Stimulated activated CD8-positive, alpha-beta memory T cell treated with anti-CD3 and anti-CD28 coated beads, Interleukin-4, amount 100 ng/mL, for 4 hours (primary cell): ENCODE measurements at places on chromosomes 4 and X.

DNA sequence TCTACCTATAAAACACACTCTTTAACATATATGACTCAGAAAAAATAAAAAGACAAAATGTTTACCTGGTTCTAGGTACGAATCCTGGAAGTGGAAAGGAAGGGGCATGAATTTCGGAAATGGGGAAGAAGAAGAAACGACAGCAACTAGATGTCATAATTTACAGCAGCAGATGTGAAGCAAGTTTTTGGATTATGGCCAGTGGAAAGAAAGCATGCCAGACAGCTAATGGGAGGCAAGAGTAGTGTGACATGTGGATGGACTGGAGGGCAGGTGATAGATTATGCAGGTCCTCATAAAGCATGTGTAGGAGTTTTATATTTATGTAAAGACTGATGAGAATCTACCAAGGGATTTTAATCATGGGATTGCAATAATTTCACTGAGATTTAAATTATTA is 279.0 kb upstream of the TACR3 start:
- DNase-seq: no peak

DNA sequence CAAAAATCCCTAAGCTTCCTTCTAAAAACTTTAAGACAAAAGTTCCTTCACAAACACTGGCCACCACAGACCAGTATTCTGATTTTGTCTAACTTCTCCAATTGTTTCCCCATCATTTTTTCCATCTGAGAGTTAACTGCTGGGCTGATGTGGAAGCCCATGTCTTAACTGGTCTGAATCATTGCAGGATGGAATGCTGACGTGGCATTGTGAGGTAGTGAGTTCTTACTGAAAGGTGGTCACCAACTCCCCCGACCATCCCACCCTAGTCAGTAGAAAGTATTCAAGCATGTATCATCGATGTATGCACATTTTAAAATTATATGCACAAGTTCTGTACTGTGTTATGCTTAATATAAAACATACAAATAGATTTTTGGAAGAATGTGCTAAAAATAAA is 99.1 kb upstream of the SMIM10 start:
- no peak for DNase-seq

DNA sequence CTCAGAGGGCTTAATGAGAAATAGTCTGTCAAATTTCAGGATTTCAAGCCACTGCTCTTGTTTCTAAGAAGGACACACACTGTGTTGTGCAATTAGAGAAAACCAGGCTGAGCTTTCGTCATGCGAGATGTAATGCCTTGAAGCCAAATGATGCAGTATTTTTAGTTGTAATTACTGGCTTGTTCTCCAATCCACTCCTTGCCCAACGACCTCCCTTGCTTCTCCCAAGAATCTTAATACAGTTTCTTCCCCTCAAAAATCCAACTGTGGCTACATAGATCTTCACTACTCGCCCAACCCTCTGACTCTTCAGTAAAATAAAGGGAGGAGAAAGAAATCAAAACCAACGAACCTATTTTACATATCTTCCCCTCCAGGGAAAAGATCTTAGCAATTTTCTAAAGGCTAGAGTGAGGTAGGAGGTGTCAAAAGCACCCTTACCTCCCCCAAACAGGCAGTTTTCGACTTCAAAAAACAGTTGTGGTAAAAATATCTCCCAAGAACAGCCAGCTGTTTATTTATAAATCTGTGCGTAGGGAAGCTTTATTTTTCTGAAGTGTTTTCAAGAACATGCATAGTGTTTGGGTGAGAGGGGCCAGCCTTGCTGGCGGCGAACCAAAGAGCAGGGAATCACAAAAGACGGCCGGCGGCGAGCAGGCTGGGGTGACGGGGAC is 68.7 kb downstream of the MGST2 start:
- DNase-seq: no peak

DNA sequence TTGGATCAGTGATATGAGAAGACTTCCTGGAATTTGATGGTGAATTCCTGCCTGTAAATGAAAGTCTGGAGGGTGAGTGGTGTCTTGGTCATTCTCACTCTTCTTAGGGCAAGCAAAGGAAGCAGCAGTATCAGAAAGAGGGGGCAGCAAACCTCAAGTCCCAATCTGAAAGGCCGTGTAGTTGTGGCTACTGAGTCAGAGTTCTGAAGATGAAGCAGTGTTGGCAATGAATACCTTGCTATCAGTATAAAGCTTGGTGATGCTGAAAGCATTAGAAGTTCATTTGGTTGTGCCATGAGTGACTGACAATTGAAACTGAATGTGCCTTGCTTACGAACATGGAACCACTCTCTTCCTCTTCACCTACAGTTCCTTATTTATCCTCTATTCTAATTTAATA is 35.0 kb upstream of the GLRA3 start:
- DNase-seq: no peak

DNA sequence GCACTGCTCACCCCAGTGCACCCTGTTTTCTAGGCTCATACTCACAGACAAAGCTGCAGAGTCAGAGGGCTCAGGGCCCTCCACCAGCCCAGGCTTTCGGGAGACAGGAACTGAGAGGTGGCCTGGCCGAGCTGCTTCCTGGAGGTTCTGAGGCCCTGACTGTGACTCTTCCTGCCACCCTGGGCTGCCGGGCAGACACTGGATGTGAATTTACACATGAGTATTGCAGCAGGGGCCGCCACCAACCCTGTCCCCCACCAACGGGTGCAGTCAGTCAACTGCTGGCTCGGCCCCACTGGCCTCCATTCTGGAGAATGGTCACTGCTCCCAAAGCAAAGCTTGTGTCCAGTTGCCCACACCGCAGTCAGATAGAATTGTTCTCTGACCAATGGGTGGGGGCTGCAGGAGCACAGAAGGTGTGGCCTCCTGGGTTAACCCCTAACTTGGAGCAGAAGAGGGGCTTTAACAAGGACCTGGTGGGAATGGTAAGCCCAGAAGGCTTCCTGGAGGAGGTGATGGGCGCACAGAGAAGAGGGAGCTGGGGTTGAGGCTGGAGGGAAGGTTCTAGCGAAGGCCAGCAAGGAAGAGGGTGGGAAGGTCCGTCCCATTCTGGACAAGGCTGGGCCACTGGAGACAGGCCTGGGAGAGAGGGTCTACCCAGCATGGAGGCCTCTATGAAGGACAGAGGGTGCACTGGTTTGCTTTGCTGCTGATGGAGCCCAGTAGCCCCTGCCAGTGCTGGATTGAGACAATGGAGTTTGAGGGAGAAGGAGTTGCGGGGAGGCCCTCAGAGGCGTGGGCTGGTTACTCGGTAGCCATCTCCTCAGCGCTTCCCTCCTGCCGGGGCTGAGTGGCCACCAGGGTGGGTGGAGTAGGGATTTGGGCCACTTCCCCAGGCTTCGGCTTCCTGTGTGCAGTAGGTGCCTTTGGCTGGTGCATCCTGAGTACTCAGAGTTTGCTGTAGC is 135.3 kb downstream of the CPZ start:
- DNase-seq: no peak

GRCh38 chrX:19721726-19722370 is 165.6 kb downstream of the SH3KBP1 start:
- DNase-seq: no peak

DNA sequence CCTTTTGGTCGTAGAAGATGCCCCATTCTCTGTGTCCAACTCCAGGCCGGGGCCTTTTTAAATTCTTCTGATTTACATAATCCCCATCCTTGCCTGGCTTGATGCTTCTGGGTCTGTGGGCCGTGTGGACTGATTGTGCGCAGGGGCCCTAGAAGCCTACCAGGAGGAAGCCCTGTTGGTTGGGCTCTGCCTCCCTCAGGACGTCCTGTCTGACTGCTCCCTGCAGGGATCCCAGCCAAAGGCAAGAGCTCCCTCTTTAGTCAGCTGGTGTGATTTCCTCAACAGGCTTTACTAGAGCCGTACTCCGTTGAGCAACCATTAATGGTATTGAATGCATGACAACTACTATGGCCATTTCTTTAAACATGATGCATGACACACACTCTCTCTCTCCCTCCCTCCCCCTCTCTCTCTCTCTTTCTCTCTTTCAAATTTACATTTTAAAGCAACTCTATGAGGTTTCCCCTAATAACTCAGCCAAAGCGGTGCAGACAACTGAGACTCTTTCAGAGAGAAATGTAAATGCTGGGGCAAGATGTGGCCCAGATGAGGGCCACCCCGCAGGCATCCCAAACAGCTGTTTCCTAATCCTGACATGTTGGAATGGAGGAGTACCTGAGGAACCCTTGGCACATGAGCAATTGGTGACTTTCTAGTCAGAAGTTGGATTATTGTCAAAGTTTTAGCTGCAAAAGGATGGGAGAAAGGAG is 117.3 kb downstream of the DRD5 start:
- no peak for DNase-seq

DNA sequence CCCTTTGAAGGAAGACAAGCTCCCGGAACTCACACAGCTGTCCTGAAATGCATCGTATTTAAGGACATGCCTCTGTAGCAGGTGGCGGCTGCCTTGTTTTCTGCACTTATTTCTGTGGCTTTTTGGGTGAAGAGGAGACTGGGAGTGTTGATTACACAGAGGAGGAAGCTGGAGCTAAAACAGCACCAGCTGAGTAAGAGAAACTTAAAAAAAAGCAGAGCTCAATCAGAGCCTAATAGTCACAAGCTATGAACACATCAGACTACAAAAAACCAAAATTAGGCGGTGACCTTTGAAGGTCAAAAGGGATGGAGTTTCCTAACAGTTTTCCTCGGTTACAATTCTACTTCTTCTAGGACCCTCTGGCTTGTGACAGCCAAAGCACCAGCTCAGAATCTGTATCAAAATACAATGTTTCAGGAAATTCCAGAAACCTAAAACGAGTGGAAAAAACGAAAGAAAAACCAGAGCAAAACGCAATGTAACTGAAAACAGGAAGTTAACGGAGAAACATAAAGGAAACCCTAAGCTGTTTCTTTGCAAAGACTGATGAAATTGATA is 13.5 kb downstream of the PRKX start:
- DNase-seq: no peak

DNA sequence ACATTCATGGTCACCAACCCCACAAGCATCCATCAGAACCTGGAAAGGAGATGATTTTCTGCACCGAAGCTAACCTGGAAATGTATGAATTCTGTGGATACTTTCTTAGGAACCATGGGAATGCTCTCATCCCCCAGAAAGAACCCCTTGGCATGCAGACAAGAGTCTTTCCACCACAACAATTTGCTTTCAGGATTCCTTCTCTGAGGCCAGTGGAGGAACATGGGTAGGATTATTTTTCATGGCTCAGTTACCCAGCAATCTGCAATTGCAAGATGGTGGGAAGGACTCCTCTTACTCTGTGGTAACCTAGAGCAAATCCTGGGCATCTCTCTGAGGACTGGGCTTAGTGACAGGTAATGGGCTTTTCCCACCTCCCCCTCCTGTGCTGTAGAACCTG is 131.9 kb upstream of the MSX1 start:
- no peak for DNase-seq

GRCh38 chrX:23383411-23383810 is 48.8 kb downstream of the PTCHD1 start:
- no peak for DNase-seq

DNA sequence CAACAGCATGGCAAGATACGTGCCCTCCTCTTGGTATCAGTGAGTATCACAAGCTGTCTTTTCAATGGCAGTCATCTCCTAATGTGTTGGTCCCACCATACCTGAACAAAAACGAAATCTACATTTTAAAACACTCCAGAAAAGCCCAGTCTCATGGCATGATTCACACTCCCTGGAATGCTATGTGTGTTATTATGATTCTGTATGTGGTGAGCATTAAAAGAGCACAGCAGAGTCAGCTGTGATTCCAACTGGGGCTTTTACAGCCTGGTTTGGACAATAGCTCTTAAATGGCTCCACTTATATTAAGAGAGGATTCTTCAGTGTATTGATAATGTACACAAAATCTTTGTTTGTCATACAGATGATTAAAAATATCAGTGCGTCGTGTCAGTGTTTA is 274.1 kb upstream of the GK2 start:
- DNase-seq: no peak

DNA sequence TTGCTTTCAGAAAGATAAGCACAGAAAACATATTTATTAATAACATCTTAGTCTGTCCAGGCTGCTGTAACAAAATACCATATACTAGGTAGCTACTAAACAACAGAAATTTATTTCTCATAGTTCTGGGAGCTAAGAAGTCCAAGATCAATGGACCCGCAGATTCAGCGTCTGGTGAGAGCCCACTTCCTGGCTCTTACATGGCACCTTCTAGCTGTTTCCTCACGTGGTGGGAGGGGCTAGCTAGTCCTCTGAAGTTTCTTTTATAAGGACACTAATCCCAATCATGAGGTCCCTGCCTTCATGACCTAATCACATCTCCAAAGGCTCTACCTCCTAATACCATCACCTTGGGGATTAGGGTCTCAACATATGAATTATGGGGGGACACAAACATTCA is 57.2 kb upstream of the AFF2 start:
- no peak for DNase-seq

- no peak for DNase-seq
Measured at GRCh38 chrX:38220415-38221390, at the start of gene SRPX. Gene SRPX, minus strand, starts transcription at chrX:38220871. Its CDS starts 79 bp downstream, at chrX:38220792.

DNA sequence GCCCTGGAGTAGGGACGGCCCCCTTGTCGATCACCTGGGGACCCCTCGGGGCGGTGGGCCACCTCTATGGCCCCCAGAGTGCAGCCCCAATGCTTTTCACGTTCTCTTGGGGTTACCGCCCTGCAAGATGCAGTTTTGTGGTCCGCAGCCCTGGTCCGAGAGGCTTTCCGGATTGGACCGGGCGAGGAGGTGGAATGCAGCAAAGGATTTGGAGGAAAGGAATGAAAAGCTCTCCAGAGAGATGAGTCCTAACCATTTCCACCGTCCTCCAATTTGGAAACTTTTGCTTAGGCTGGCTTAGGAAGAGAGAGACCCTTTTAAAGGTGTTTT is 601 bp downstream of the SLC25A43 start:
- no peak for DNase-seq

GRCh38 chrX:20313899-20314298 is 47.2 kb upstream of the RPS6KA3 start:
- no peak for DNase-seq

DNA sequence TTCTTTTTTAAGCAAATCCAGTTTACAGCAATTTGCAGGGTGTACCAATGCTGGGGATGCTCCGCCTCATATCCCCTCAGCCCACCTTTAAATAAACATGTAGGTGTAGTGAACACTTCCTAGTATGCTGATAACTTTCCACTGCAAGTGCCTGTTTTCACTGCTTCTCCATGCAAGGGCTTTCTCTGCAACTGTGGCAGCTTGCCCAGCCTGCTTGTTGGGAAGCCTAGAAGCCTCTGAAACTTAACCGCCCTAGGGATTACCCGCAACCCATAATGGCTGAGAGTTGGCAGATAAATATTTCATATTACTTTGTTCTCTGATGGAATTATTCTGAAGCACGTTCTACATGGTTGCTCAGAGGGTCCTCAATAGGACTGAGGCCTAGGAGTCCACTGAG is 253.7 kb upstream of the DDX53 start:
- DNase-seq: no peak

DNA sequence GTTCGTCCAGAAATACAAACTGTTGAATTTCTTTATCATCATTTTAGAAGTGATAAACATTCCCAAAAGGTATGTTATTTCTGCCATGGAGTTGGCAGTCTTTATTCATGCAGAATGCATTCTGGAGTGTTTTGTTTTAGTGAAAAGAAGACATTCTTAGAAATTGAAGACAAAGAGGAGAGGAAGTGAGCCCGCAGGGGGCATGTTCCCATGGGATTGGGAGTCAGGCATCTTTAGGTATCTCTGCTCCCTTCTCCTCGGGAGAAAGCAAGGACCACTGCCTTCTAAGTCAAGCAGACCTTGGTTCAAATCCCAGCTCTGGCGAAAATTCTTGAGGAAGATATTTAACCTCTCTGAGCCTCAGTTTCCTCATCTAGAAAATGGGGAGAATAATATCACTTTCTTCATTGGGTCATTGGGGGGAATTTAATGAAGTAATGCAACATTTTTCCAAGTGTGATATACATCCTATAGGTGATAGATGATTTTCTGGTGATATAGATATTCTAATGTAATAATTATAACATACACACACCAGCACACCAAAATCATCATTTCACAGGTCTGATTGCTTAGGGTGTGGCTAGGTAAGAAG is 26.5 kb upstream of the CHRNA9 start:
- no peak for DNase-seq
